ENCODE measurements at places on chromosomes 4 and X. TPM values are rescaled to one million over a fixed set of nuclear protein-coding genes. Genes with fewer than 3 reads are reported as not detected.

DNA sequence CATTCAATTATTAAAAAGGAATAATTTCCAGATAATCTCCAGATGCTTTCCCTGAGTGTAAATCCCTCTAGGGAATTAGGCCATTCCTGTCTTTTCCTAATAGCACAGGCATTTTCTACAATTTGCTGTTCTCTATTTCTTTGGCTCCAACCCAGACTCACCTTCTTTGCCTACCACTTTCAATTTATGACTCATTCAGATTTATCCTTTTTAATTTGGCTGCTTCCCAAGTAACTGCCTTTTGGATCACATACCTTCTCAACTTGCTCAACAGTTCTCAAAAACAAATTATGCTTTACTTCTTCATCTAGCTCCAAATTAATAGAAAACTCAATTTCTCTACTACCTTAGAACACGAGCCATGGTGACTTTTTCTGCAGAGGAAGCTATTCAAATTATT, 1166.3 kb upstream of the PCDH7 start:
- no peak for DNase-seq
- no peaks in the 10 kb centered on the region for H3K4me1 ChIP-seq
- H3K36me3 ChIP-seq, result no peaks in the 10 kb centered on the region

DNA sequence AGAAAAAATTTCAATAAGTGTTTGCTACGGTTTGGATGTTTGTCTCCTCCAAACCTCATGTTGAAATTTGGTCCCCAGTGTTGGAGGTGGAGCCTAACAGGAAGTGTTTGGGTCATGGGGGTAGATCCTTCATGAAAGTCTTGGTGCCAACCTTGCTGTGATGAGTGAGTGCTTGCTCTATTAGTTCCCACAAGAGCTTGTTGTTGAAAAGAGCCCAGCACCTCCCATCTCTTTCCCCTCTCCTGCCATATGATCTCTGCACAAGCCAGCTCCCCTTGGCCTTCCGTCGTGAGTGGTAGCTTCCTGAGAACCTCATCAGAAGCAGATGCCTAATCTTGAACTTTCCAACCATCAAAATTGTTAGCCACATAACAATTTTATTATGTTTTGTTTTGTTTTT, 10.3 kb upstream of the RAB40A start:
- no peak overlapping the region for H3K27ac ChIP-seq
- no peak overlapping the region for H3K4me3 ChIP-seq
- no peak for DNase-seq
- H3K27me3 ChIP-seq, result no peaks in the 10 kb centered on the region
- no peaks in the 10 kb centered on the region for H3K4me1 ChIP-seq
- H3K36me3 ChIP-seq, result no peaks in the 10 kb centered on the region

GRCh38 chrX:134661295-134661694, 3.0 kb upstream of the PLAC1 start:
- no peak overlapping the region for H3K4me3 ChIP-seq
- DNase-seq, result no peak
- H3K36me3 ChIP-seq, result no peaks in the 10 kb centered on the region
- no peaks in the 10 kb centered on the region for H3K4me1 ChIP-seq

GRCh38 chr4:98260579-98261404, at the start of gene RAP1GDS1:
Gene RAP1GDS1, plus strand, starts transcription at chr4:98261384. Its CDS starts 182 bp downstream, at chr4:98261566.
- H3K27ac ChIP-seq, result peak within 1 kb of the TSS; percentile 98
- H3K4me3 ChIP-seq, result peak within 1 kb of the TSS; percentile 90
- no peaks in the 10 kb centered on the region for H3K27me3 ChIP-seq
- H3K36me3 ChIP-seq, result no peaks in the 10 kb centered on the region
- peaks cover 19% of the 10 kb centered on the region for H3K4me1 ChIP-seq
- DNase-seq, result peak; percentile 94

DNA sequence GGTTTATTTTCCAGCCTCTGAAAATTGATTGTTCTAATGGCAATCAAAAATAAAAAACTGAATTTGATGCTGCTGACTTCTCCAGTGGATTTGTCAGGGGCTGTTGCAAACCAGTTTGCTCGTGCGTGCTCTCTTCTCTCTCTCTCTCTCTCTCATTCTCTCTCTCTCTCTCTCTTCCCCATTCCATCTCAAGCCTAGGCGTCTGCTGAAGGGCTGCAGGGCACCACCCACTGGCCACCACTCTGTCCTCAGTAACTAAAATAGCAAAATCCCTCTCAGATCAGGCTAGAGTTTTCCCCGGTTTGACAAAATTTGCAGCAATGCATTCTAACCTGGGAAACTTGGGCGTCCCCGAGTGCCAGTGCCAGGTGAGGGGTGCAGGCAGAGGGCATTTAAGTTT, 19.4 kb downstream of the NKX6-1 start:
- H3K27ac ChIP-seq, result no peak overlapping the region
- H3K27me3 ChIP-seq, result peaks cover 52% of the 10 kb centered on the region

DNA sequence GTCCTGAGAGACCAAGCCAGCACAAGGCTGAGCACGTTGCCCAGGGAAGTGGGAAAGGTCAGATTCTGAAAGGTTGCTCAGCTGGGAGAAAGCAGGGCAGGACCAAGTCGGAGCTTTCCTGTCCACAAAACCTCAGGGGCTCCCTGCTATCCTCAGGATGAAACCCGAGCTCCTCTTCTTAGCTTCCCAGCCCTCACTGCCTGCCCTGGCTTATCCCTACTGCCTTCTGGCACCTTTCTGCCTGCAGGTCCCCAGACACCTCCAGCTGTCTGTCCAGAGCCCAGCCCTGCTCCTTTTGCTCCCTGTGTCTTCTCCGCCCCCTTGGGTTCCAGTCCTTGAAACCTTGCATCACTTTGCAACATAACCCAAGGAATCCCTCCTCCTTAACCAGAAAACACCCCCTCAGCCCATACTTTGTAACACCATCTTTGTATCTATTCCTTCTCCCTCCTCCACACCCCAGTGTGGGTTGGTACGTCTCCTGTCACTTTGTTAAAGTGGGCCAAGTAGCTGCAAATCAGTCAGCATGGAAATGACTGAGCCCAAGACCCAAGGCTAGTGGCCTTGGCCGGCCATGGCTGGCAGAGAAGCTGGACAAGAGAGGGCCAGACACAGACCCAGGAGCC, 20.0 kb upstream of the PRRG3 start:
- no peak for DNase-seq
- no peaks in the 10 kb centered on the region for H3K36me3 ChIP-seq
- H3K27ac ChIP-seq, result no peak overlapping the region
- no peaks in the 10 kb centered on the region for H3K27me3 ChIP-seq
- no peaks in the 10 kb centered on the region for H3K4me1 ChIP-seq
- no peak overlapping the region for H3K4me3 ChIP-seq

GRCh38 chr4:122772311-122772710, 39.8 kb downstream of the BBS12 start:
- no peaks in the 10 kb centered on the region for H3K36me3 ChIP-seq
- no peak overlapping the region for H3K27ac ChIP-seq
- H3K4me1 ChIP-seq, result no peaks in the 10 kb centered on the region
- no peak for DNase-seq

GRCh38 chr4:12359420-12359819, 930.7 kb upstream of the HS3ST1 start:
- H3K27me3 ChIP-seq, result no peaks in the 10 kb centered on the region
- no peak overlapping the region for H3K4me3 ChIP-seq
- no peak overlapping the region for H3K27ac ChIP-seq
- no peaks in the 10 kb centered on the region for H3K36me3 ChIP-seq
- no peaks in the 10 kb centered on the region for H3K4me1 ChIP-seq

DNA sequence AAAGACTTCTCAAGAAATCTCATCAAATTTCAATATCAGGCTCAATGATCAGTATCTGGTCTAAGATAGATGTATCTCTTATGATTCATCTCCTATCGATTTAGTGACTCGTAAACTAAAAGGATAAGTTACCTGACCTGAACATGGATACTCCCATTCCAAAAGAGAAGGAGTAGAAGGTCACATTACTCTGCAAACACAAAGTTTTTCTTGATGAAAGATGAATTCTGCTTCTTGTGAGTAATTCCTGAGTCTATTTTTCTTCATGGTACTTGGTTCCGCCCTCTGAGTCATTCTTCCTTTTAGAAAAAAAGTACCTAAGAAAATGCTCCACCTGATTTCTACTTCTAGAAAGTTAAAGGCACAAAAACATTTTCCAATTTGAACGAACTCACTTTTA, 223.1 kb upstream of the SLIT2 start:
- H3K36me3 ChIP-seq, result no peaks in the 10 kb centered on the region
- H3K27ac ChIP-seq, result no peak overlapping the region
- DNase-seq, result no peak
- no peak overlapping the region for H3K4me3 ChIP-seq

The PABPC4L gene
- not detected for total RNA-seq

The MAGEB16 gene
- not detected for total RNA-seq

The GUCY1A1 gene
- total RNA-seq, result 15.5 TPM

The TMEM175 gene
- 15.3 TPM for total RNA-seq

The UGT8 gene
- total RNA-seq, result 0.16 TPM

The MTM1 gene
- 6.3 TPM for total RNA-seq

All from gastrocnemius medialis (tissue), 4 donors.